Osteoblast (primary cell): ENCODE measurements at places on chromosomes 4 and X.

DNA sequence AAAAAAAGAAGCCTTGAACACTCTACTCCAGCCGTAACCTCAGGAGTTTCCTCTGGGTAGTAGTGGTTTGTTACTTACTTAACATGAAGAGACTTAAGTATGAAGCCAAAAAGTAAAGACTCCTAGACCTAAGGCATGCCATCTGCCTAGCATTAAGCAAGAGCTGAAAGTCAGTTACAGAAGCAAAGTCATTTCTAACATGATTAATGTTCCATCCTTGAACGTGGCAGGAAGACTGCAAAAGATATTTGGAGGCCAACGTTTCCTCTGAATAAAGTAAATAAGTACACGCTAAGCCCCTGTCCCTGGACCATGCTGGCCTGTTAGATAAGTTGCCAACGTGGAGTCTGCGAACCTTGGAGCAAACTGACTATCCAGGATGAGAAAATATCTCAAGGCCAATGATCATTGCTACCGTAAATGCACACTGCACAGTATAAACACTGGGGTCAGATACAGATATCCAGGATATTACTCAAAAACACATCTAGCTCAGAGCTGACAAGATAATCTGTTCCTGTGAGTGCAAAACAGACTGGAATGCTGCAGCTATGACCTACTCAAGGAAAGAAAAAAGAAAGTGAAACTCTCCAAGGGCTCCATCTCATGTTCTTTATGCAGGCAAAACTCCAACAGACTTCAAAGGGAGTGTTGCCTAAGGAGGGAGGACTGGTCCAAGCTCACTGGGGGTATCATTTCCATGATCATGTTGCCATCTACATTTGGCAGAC lies 255.8 kb downstream of the COL25A1 start:
- DNase-seq: peak; percentile 35

- no peak for DNase-seq
These were observed 25.5 kb upstream of the NXT2 start for GRCh38 chrX:109511113-109511512.

DNA sequence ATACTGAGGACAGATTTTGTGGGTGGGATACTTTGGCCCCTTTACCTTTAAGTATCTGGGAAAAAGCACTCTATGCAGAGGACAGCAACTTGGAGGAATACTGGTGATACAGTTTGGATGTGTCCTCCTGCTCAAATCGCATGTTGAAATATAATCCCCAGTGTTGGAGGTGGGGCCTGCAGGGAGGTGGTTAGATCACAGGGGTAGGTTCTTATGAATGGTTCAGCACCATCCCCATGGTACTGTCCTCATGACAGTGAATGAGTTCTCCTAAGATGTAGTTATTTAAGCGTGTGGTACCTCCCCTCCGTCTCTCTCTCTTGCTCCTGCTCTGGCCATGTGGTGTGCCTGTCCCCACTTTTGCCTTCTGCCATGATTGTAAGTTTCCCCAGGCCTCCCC lies 24.6 kb downstream of the GPAT3 start:
- DNase-seq: no peak

GRCh38 chr4:164874789-164875188 lies 2.2 kb upstream of the APELA start:
- no peak for DNase-seq

DNA sequence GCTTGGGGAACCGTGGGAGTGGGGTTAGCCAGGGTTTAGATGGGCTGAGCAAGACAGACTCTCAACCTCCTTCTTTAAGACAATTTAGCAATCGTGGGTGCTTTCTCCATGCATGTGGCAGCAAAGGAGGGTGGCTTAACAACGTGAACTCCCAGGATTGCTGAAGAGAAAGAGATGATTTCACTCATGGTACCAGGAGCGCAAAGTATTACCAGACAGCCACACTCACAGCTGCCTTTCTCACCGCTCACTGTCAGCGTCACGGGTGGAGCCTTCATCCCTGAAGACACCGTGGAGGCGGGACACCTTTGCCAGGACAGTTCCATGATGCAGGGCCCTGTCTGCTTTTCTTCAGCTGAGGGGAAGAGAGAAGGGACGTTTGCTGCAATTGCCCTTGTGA lies 212.5 kb upstream of the PSAPL1 start:
- peak; percentile 27 for DNase-seq

DNA sequence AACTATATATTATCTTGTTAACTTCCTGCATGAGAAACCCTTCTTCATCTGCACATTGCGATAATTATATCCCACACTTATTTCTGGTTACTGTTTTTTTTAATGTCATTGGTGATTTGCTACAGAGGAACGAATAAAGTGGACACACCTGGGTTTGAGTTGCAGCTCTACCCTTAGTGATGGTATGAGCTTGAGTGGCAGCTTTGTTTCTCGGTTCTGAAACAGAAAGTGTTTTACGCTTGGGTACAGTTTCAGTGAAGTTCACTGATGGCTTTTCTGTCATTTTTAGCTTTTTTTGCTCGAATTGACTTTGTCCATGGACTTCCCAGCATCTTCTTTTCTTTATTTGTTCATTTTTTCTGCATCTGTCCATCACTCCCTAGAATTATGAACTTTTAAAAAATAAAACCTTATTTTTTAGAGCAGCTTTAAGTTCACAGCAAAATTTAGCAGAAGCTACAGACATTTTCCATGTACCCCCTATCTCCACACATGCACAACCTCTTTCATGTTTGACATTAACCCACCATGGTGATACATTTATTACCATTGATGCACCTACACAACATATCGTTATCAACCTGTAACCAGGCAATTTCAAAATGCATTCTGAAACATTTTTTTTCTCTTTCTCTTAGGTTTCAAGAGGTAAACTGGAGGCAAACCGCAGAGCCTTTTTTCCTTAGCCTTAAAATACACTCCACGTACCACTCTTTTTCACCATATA lies 1041.6 kb upstream of the PRKX start:
- DNase-seq: no peak

- DNase-seq: no peak
These were observed 41.0 kb downstream of the FNIP2 start for GRCh38 chr4:158809611-158810486.

DNA sequence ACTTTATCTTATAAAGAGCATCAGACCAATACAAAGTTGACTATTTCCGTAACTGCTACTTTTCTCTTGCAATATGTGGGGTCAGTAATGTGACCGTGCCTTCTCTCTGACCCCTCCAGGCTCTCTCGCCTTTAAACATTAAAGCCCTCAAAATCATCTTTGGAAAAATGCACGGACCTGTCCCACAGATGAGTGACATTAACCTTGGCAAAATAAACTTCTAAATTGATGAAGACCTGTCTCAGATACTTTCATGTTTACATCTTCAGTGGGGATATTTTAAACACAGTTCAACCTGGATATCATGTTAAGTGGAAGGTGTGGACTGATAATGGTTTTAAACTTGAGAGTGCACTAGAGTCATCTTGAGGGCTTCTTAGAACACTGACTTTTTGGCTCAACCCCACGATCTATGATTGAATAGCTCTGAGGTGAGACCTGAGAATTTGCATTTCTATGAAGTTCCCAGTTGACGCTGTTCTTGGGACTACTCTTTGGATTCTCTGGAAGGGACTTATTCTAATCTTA lies 26.7 kb upstream of the CXCL3 start:
- DNase-seq: no peak

DNA sequence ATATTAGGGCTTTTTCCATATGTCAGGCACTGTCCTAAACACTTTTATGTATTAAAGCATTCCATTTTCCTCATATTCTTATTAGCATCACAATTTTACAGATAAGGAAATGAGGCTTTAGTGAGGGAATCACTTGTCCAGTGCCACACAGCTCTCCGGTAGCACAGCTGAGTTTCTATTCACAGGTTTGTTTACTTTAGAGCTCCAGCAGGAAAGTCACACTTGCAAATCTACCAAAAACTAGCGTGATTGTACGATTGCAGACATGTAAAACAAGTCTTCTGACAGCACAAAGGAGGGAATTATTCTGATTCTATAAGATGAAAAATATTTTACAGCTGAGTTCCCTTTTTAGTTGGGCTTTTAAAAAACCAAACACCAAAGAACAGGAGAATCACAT lies 472.1 kb downstream of the TMA16 start:
- DNase-seq: no peak

- no peak for DNase-seq
These were observed 244.2 kb downstream of the PACRGL start for GRCh38 chr4:20944451-20944850.

- peak; percentile 56 for DNase-seq
These were observed 283.4 kb downstream of the BCOR start for GRCh38 chrX:39814391-39814790.

- no peak for DNase-seq
These were observed 50.8 kb upstream of the MTMR1 start for GRCh38 chrX:150642423-150642822.

DNA sequence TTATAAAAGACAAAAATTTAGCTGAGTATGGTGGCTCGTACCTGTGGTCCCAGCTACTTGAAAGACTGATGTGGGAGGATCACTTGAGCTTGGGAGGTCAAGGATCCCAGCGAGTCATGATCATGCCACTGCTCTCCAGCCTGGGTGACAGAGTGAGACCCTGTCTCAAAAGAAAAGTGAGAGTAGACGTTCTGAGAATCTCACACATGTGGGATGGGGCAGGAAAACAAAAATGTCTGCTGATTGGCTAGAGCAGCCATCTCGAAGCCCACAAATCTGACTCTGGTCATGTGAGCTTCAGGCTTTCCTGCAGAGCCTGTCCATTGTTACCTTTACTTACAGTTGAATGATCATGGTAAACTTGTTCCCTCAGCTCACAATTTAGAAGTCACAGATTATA lies 23.1 kb upstream of the SLC9A7 start:
- DNase-seq: no peak

DNA sequence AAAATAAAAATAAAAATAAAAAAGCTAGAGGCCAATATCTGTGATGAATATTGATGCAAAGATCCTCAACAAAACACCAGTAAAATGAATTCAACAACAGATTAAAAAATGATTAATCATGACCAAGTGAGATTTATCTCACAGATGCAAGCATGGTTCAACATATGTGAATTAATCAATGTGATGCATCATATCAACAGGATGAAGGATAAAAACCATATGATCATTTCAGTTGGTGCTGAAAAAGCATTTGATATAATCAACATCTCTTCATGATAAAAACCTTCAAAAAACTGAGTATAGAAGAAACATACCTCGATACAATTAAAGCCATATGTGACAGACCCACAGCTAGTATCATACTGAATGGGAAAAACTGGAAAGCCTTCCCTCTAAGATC lies 18.9 kb downstream of the TCEAL1 start:
- no peak for DNase-seq

DNA sequence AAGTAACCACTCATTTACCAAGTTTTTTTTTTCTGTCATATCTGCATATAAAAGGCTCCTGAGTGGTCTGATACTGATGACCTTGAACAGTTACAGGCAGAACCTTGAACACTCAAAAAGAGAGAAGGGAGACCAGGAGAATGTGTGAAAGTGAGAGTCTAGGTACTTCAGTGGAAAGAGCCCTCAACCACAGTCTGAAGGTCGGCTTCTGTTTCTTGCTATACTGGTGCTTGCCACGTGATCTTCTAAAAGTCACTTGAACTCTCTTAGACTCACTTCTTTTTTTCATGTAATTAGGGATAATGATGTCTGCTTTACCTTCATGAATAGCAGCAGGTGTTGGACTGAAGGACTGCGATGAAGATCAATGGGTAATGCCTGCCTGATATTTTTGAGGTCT lies 22.8 kb downstream of the GABRB1 start:
- DNase-seq: no peak

DNA sequence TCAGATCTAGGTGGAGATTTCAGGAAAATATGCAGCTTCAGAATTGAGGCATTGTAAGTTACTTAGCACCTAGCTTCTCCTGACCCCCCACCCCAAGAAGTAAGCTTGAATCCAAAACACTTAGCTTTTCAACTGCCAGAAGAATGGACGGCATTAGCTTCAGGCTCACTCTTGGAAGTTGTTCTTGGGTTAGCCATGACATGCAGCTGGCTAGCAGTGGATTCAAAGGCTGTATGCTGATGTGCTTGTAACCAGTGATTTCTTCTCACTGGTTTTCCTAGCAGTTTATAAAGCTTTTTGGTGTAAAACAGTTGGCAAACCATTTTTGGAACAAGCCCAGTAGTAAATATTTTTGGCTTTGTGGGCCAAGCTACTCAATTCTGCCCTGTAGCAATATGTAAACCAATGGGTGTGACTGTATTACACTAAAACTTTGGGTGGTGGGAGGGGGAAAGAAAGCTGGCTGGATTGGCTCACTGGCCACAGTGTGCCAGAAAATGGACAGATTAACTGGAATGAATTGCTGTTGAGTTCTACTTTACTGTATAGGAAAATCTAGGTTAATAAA lies 85.6 kb downstream of the SHROOM2 start:
- no peak for DNase-seq
